NCI-H524 (cell line): ENCODE measurements at places on chromosomes 7 and 10.

GRCh38 chr10:63145782-63146181 lies 12.7 kb downstream of the NRBF2 start:
- DNase-seq = no peak

- no peak for DNase-seq
These were observed 846 bp downstream of the MRLN start for GRCh38 chr10:59752278-59752940.

DNA sequence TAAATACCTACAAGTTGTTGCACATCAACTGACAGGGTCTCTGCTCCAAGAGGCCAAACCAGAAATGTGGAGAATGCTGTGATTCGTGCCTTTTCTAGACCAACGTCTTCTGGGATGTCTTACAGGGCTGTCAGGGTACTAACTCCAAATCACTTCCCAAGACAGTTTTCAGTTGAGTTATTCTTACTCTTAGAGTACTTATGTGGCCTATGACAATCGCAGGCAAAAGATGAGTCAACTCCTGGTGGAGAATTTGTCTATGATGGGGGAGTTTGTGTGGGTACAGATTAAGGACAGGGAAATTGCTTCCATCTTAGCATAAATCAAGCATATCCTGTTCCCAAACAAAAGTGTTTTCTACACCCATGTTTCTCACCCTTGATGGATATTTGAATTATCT lies 734.8 kb downstream of the TNS3 start:
- DNase-seq = no peak

GRCh38 chr7:882336-883035 lies 6.1 kb downstream of the GET4 start:
- no peak for DNase-seq

GRCh38 chr7:17021205-17021604 lies 139.4 kb upstream of the AGR3 start:
- DNase-seq = no peak

DNA sequence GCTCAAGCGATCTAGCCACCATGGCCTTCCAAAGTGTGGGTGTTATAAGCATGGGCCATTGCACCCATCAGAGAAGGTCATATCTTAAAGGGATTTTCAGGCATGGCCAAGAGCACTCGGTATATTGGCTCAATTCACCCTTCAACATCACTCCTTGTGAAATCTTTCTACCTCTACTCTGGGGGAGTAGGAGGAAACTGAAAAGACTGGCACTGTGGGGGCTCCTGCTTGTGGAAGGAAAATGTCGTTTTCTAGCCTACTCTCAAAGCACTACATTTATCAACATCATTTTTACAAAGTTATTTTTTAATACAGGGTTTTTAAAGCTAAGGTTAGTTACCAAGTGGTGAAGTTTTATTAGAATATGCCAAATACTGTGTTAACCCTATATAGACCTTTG lies 42.0 kb upstream of the CACNB2 start:
- no peak for DNase-seq

- DNase-seq = no peak
These were observed 3.9 kb downstream of the HMX3 start for GRCh38 chr10:123139521-123140163.

DNA sequence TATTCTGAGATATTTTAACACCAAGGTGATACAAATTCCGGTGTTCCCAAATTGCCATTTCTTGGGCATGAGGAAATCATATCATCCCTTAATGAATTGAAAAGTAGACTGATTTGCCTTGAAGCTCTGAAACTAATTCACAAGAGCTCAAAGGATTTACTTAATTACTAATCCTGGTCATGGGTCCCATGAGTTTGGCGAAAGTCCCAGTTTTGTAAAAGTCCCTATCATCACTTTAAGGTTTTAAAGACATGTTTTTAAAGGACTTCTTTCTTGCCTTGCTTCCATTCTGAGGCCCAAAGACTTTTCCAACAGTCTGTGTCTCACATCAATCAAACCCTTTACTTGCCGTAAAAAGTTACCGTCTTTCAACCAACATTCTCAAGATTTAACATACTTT lies 377.9 kb downstream of the DNAJB9 start:
- no peak for DNase-seq
